IPS DF 6.9 (cell line): ENCODE measurements at places on chromosomes 16 and 17.
A peak's percentile ranks its signal among the peaks of the same experiment; 100 is the strongest.

DNA sequence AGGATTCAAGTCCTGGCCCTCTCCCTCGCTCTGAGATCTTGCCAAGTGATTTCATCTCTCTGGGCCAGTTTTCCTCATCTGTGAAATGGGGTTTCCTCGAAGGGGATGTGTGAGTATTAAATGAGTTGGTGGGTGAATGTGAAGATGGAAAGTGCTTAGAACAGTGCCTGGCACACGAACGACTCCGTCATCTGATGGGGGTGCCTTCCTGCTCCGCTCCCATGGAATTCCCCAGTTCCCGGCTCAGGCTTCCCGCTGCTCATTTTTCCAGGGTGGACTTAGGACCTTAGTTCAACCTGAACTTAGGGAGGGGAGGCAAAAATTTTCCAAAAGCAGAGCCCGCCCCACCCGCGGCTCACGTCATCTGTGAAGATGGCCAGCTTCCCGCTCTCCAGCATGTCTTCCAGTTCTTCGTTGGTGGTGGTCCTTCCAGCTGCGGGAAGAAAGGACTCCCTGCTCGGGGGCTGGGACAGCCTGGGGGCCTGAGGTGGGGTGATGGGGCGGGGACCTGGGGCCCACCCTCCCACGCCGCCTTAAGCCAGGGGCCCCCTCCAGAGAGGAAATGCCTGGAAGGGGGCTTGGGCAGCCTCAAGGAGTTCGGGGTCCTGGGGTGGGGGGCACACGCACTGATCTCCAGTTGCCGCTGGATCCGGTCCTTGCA lies 11.4 kb downstream of the HSD3B7 start:
- H3K4me1 ChIP-seq: peaks cover 3% of the 10 kb centered on the region; the same call in 1 of the 2 replicates
- peak overlapping the region; percentile 46; the same call in 1 of the 2 replicates for H3K4me3 ChIP-seq
- no peak for DNase-seq
- H3K27ac ChIP-seq: no peak overlapping the region

DNA sequence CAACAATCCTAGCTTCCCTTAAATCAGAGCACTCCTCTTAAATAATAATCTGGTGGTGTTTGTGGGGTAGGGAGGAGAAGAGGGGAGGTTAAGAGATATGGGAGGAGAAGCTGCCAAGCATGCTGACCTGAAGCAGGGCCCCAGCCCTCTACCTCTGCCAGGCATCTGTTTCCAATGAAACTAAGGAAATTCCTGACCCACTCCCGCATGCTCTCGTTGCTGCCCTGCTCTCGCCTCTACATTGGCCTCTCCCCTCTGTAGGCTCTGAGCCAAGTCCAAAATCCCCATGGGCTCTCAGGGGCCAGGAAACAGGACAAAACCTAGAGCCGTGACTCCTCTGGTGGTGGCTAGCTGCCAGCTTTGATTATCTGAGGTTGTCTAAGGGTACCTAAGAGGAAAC lies 559.5 kb upstream of the CDH11 start:
- DNase-seq: no peak
- H3K27ac ChIP-seq: no peak overlapping the region
- no peaks in the 10 kb centered on the region for H3K36me3 ChIP-seq
- H3K4me3 ChIP-seq: no peak overlapping the region
- H3K4me1 ChIP-seq: no peaks in the 10 kb centered on the region

DNA sequence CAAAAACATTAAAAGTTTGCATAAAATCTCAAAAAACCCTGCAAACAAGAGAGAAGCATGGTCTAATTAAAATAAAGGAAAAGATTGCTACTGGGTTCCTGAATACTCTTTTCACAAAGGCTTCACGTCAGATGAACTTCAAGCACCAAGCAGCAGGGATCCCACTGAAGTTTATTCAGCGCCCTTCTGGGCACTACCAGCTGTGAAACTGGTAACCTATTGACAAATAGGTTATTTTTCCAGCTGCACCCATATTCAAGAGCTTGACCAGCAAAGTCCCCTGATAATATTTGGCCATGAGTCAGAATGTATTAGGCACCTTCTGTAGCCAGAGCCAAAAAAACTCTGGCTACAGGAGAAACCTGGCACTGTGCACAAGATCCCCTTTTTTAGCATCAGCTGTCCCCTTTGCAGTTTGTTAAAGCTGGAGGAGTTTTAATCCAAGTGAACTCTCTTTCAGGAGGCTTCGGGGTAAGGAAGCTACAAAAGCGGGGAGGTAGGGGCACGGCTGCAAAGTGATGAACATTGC lies 60.3 kb downstream of the GRIN2A start:
- no peak overlapping the region for H3K27ac ChIP-seq
- DNase-seq: no peak
- no peaks in the 10 kb centered on the region; the same call in 1 of the 2 replicates for H3K4me1 ChIP-seq
- H3K36me3 ChIP-seq: no peaks in the 10 kb centered on the region
- H3K27me3 ChIP-seq: no peaks in the 10 kb centered on the region

GRCh38 chr17:67171560-67171959 lies 73.4 kb downstream of the HELZ start:
- DNase-seq: no peak
- H3K27me3 ChIP-seq: no peaks in the 10 kb centered on the region
- H3K4me1 ChIP-seq: no peaks in the 10 kb centered on the region
- H3K4me3 ChIP-seq: no peak overlapping the region
- no peak overlapping the region for H3K27ac ChIP-seq
- H3K36me3 ChIP-seq: peaks cover 2% of the 10 kb centered on the region; the same call in 1 of the 2 replicates

DNA sequence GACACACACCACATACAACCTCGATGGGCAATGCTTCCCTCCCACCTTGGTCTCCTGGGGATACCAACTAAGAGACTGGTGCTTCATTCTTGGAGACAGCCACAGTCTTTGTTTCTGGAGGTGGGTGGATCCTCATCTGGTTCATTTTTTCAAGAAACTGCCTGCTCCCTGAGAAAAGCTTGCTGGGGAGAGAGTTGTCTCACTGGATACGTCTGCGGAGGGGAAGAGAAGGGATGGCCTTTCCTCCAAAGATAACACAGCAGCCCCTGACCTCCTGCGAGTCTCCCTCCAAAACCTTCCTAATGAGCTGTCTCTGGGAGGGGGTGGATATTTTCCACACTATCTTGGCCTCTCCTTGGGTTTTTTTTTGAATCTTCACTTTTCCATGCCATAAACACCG lies 221.2 kb downstream of the SOX9 start:
- H3K27ac ChIP-seq: no peak overlapping the region
- no peak for DNase-seq
- peaks cover 2% of the 10 kb centered on the region; the same call in 1 of the 2 replicates for H3K4me1 ChIP-seq
- H3K4me3 ChIP-seq: no peak overlapping the region
- H3K27me3 ChIP-seq: no peaks in the 10 kb centered on the region

DNA sequence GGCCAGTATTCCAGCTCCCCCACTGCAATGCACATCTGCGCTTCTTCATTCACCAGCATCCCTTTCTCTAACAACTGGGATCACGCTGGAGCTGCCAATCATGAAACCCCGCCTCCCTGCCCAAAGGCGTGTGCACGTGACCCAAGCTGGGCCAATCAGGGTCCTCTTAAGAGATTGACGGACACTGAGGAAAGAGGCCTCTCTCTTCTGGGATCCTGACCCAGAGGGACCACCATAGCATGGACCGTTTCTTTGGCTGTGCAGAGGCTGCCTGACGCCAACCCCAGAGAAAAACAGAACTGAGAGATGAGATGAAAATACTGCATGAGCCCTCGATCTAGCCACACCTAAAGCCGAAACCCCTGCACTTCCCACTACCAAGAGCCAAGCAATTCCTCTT lies 32.0 kb downstream of the COTL1 start:
- H3K27me3 ChIP-seq: no peaks in the 10 kb centered on the region
- H3K27ac ChIP-seq: no peak overlapping the region
- H3K4me3 ChIP-seq: no peak overlapping the region
- DNase-seq: no peak

DNA sequence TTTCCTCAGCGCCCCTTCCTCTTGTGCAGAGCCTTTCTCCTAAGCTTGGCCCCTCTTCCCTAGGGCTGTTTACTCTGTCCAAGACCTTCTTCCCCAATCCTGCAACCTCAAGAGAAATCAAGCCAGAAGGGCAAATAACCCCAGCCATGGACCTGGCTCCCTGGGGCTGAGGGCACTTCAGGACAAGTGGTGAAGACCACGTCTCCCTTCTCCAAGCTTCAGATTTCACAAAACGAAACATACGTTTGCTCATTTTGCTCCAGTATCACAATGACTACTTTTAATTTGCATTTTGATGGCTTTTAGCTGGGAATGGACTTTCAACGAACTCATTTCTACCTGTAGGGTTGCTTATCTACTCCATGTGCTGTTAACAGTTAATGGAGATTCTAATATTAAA lies 139.8 kb upstream of the CACNG5 start:
- no peak overlapping the region for H3K27ac ChIP-seq
- H3K4me1 ChIP-seq: no peaks in the 10 kb centered on the region; the same call in 1 of the 2 replicates
- no peak overlapping the region for H3K4me3 ChIP-seq
- no peaks in the 10 kb centered on the region for H3K27me3 ChIP-seq
- no peak for DNase-seq

- H3K4me3 ChIP-seq: no peak overlapping the region
- no peak overlapping the region for H3K27ac ChIP-seq
- H3K36me3 ChIP-seq: no peaks in the 10 kb centered on the region
- DNase-seq: no peak
- H3K4me1 ChIP-seq: no peaks in the 10 kb centered on the region
These were observed 75.0 kb upstream of the CPHXL start for GRCh38 chr16:75801307-75801706.

DNA sequence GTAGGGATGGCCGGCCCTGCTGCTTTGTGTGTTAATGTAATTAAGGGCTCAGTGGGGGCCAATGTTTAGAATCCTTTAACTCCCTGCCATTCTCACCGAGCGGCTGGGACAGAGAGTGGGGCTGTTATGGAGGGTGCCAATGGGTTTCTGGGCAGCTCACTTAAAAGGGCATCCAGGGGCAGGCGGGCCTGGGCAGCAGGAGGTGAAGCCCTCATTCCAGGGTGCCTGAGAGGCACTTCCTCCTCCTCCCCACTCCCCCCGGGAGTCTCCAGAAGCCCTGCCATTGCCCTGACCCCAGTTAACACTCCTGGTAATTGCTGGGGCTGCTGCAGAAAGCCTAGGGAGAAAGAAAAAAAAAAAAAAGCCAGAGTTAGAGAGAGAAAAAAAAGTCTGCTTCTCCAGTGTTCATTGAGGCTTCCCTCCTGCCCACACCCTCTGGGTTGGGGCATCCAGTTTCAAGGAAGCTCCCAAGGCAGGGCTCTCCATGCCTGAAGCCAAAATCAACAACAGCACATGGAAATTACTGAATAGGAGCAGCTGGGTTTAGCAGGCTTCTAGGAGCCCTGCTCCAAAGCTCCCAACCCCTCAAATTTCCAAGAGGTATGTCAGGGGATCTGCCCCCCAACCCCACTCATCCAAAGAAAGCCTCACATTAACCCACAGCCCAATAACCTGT lies 28.0 kb downstream of the CUEDC1 start:
- H3K27ac ChIP-seq: no peak overlapping the region
- H3K4me3 ChIP-seq: no peak overlapping the region
- H3K4me1 ChIP-seq: 0 out of 2 replicates have a peak, but pooled peaks cover 3% of the 10 kb centered on the region
- H3K27me3 ChIP-seq: no peaks in the 10 kb centered on the region
- DNase-seq: no peak
- no peaks in the 10 kb centered on the region for H3K36me3 ChIP-seq

GRCh38 chr16:12901597-12902461 lies at the start of gene SHISA9:
Gene SHISA9, plus strand, starts transcription at chr16:12901598.
- no peak within 1 kb of the TSS for H3K27ac ChIP-seq
- no peaks in the 10 kb centered on the region for H3K27me3 ChIP-seq
- DNase-seq: no peak
- peak within 1 kb of the TSS; percentile 85 for H3K4me3 ChIP-seq
- H3K36me3 ChIP-seq: no peaks in the 10 kb centered on the region

DNA sequence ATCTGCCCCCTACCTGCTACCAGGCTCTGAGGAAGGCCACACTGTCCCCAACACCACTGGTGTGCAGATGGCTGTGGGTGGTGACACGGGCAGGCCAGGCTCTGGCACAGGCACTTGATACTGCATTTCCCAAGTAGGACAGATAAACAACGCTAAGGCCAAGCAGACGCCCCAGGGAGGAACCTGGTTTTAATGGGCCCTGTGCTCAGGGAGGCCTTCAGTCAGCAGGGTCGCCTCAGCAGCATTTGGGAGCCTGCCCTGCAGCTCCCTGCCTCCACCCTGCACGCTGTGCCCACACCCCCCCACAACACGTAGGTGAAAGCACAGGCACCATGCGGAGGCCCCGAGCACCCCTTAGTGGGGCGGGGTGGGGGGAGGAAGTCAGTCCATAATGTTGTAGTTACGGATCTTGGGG lies 3.3 kb upstream of the FASN start:
- no peak for DNase-seq
- no peak overlapping the region for H3K27ac ChIP-seq
- peaks cover 24% of the 10 kb centered on the region for H3K4me1 ChIP-seq
- H3K36me3 ChIP-seq: no peaks in the 10 kb centered on the region; the same call in 1 of the 2 replicates
- H3K27me3 ChIP-seq: no peaks in the 10 kb centered on the region
- no peak overlapping the region for H3K4me3 ChIP-seq

- no peak overlapping the region for H3K27ac ChIP-seq
- H3K4me1 ChIP-seq: peaks cover 3% of the 10 kb centered on the region
- no peaks in the 10 kb centered on the region for H3K27me3 ChIP-seq
- H3K36me3 ChIP-seq: no peaks in the 10 kb centered on the region
- H3K4me3 ChIP-seq: peak overlapping the region; percentile 96
These were observed 852 bp upstream of the HELZ start for GRCh38 chr17:67245694-67246402.

GRCh38 chr17:29045734-29046472 lies 3.0 kb downstream of the PIPOX start:
- H3K4me3 ChIP-seq: no peak overlapping the region
- H3K27ac ChIP-seq: no peak overlapping the region
- H3K4me1 ChIP-seq: peaks cover 11% of the 10 kb centered on the region
- 0 out of 2 replicates have a peak, but pooled peaks cover 3% of the 10 kb centered on the region for H3K36me3 ChIP-seq
- no peak for DNase-seq
- no peaks in the 10 kb centered on the region for H3K27me3 ChIP-seq

DNA sequence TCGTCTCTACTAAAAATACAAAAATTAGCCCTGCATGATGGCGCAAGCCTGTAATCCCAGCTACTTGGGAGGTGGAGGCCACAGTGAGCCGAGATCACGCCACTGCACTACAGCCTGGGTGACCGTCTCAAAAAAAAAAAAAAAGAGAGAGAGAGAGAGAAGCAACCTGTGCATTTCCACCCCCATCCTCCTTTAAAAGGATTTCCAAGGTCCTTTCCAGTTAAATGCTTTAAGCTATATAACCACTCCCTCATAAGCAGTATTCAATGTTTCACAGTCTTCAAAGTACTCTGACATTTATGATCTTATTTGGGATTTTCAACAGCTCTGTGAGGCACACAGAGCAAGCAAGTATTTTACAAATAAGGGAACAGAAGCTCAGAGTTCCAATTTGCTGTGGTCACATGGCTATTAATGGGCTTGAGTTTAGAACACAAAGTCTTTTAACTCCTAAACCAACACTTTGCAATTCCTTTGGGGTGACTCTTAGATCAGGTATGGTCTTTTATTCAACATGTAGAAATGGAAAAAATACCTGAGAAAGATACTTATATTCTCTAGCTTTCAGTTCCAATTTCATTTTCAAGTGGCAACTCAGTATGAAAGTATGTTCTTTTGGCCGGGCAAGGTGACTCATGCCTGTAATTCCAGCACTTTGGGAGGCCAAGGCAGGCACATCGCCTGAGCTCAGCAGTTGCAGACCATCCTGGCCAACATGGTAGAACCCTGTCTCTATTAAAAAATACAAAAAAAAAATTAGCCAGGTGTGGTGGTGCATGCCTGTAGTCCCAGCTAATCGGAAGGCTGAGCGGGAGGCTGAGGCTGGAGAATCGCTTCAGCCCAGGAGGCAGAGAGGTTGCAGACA lies 31.3 kb downstream of the SPOP start:
- H3K4me1 ChIP-seq: no peaks in the 10 kb centered on the region; the same call in 1 of the 2 replicates
- no peak for DNase-seq
- H3K36me3 ChIP-seq: no peaks in the 10 kb centered on the region
